Chondrocyte (in vitro differentiated cells): ENCODE measurements at places on chromosomes 6 and 20. TPM values are rescaled to one million over a fixed set of nuclear protein-coding genes. Genes with fewer than 3 reads are reported as not detected.

DNA sequence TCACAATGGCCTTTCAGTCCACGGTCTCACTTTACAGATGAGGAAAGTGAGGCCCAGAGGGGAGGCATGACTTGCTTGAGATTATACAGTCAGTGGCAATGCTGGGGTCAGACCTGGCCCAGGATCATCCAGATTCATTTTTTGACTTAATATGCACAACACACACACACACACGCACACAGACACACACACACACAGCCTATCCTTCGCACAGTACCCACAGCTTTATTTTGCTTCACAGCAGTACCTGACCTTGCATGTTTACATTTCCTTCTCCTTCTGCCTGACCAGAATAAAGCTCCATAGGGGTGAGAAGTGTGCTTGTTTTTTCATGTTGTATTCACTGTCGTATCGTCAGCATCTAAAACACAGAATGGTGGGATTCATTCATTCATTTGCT is 79.8 kb downstream of the VEGFA start:
- H3K4me1 ChIP-seq: peaks cover 48% of the 10 kb centered on the region
- H3K4me3 ChIP-seq: no peak overlapping the region
- DNase-seq: no peak
- H3K27me3 ChIP-seq: peaks cover 7% of the 10 kb centered on the region
- no peaks in the 10 kb centered on the region for H3K36me3 ChIP-seq

- no peak for DNase-seq
- no peak overlapping the region for H3K27ac ChIP-seq
- H3K27me3 ChIP-seq: no peaks in the 10 kb centered on the region
- H3K4me1 ChIP-seq: no peaks in the 10 kb centered on the region
These were observed 793.9 kb downstream of the QKI start for GRCh38 chr6:164208371-164208770.

- peak within 1 kb of the TSS; percentile 76 for H3K27ac ChIP-seq
- no peaks in the 10 kb centered on the region for H3K36me3 ChIP-seq
- no peak for DNase-seq
These were observed at the start of gene CD93 for GRCh38 chr20:23086056-23086566. Gene CD93, minus strand, starts transcription at chr20:23086324. Its CDS starts 132 bp downstream, at chr20:23086192.

DNA sequence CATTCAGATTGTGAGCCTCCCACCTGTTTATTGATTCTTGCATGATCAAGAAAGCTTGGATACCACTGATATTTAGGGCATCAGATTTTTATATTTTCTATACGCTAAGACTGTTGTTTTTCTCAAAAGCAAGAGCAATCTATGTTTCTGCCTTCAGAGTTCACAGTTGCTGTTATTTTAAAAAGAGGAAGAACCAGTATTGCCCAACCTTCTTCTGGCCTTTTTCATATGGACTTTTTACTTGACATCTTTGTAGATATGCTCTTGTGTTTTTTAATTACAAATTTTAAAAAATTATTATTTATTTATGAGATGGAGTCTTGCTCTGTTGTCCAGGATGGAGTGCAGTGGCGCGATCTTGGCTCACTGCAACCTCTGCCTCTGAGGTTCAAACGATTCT is 28.9 kb downstream of the SLC17A5 start:
- H3K4me3 ChIP-seq: no peak overlapping the region
- no peaks in the 10 kb centered on the region for H3K4me1 ChIP-seq
- no peak for DNase-seq
- H3K27ac ChIP-seq: no peak overlapping the region

- H3K4me3 ChIP-seq: no peak overlapping the region
- no peak overlapping the region for H3K27ac ChIP-seq
- H3K4me1 ChIP-seq: peaks cover 23% of the 10 kb centered on the region
- no peaks in the 10 kb centered on the region for H3K27me3 ChIP-seq
- H3K36me3 ChIP-seq: no peaks in the 10 kb centered on the region
These were observed 34.1 kb downstream of the UST start for GRCh38 chr6:148780918-148781436.

- no peak for DNase-seq
- H3K27me3 ChIP-seq: peaks cover 11% of the 10 kb centered on the region
- H3K4me1 ChIP-seq: no peaks in the 10 kb centered on the region
- no peaks in the 10 kb centered on the region for H3K36me3 ChIP-seq
These were observed 337.4 kb upstream of the PRDM1 start for GRCh38 chr6:105748737-105749161.

- no peaks in the 10 kb centered on the region for H3K27me3 ChIP-seq
- no peak overlapping the region for H3K27ac ChIP-seq
- DNase-seq: no peak
These were observed 60.2 kb downstream of the MRAP2 start for GRCh38 chr6:84093441-84094435.

- H3K4me1 ChIP-seq: peaks cover 12% of the 10 kb centered on the region
- no peaks in the 10 kb centered on the region for H3K36me3 ChIP-seq
- no peak for DNase-seq
- peaks cover 13% of the 10 kb centered on the region for H3K27me3 ChIP-seq
These were observed 3.3 kb downstream of the MUCL3 start for GRCh38 chr6:30944051-30944450.

GRCh38 chr6:2376429-2377355 is 131.3 kb upstream of the GMDS start:
- H3K36me3 ChIP-seq: no peaks in the 10 kb centered on the region
- peaks cover 21% of the 10 kb centered on the region for H3K4me1 ChIP-seq
- H3K27me3 ChIP-seq: no peaks in the 10 kb centered on the region
- no peak for DNase-seq
- peak overlapping the region; percentile 39 for H3K4me3 ChIP-seq

- H3K36me3 ChIP-seq: no peaks in the 10 kb centered on the region
- no peaks in the 10 kb centered on the region for H3K27me3 ChIP-seq
- no peak overlapping the region for H3K4me3 ChIP-seq
- peaks cover 14% of the 10 kb centered on the region for H3K4me1 ChIP-seq
- no peak overlapping the region for H3K27ac ChIP-seq
- no peak for DNase-seq
These were observed 140.3 kb downstream of the FLRT3 start for GRCh38 chr20:14197097-14197496.

- peaks cover 5% of the 10 kb centered on the region for H3K27me3 ChIP-seq
- DNase-seq: no peak
- H3K4me1 ChIP-seq: peaks cover 18% of the 10 kb centered on the region
- H3K4me3 ChIP-seq: no peak overlapping the region
- H3K27ac ChIP-seq: no peak overlapping the region
These were observed 144.8 kb downstream of the TTLL2 start for GRCh38 chr6:167469672-167470071.

DNA sequence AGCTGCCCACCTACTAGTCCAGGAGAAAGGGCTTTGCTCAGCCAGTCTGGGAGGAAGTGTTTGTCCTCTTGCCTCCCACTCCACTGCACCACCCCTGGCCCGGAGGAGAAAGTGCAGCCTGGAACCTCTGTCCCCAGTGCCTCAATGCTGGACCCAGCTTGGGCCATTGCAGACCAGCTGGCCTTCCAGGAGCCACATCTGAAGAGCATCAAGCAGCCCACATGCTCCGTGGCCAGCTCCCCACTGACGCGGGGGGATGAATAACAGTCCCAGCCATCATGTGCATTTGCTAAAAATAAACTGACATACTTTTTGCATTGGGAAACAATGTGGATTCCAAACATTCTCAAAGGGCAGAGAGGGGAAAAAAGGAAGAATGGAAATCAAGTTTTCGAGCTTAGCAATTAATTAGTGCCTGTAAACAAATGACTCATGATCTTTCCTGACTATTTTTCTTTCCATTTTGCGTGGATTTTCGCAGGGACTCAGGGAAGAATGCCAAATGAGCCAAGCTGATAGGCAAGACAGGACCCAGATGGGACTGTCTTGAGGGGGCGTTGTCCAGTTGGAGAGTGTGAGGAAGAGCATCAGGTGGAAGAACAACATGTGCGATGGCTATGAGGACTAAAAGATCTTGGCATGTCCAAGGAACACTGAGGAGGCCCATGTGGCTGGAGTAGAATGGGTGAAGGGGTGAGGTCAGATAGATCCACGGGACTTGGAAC is 34.1 kb downstream of the CEBPB start:
- no peak for DNase-seq
- no peak overlapping the region for H3K4me3 ChIP-seq
- no peaks in the 10 kb centered on the region for H3K27me3 ChIP-seq
- H3K4me1 ChIP-seq: peaks cover 20% of the 10 kb centered on the region
- peaks cover 1% of the 10 kb centered on the region for H3K36me3 ChIP-seq

- no peak for DNase-seq
- no peaks in the 10 kb centered on the region for H3K36me3 ChIP-seq
- no peak overlapping the region for H3K27ac ChIP-seq
- H3K4me1 ChIP-seq: no peaks in the 10 kb centered on the region
These were observed 250.7 kb upstream of the NOX3 start for GRCh38 chr6:155706341-155706740.

DNA sequence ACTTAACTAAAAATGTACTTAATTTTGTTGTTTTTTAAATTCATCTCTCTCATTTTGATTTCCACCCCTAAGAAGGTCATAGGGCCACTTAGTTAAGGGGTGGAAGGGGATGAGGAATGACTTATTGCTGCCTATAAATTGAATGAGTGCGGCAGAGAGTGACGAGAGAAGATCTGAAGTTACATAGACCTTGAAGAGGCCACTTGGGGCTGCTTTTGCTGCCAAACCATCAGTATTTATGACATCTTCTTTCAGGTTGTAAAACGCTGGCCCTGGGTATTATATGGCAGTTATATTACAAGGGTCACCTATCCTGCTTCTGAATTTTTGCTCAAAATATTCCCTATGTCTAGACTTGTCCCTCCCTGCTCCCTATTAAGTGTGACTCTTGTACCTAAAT is 119.6 kb upstream of the RIMS1 start:
- no peaks in the 10 kb centered on the region for H3K4me1 ChIP-seq
- H3K27me3 ChIP-seq: peaks cover 35% of the 10 kb centered on the region
- no peak overlapping the region for H3K27ac ChIP-seq
- no peaks in the 10 kb centered on the region for H3K36me3 ChIP-seq

- no peaks in the 10 kb centered on the region for H3K36me3 ChIP-seq
- peak; percentile 61 for DNase-seq
- no peak overlapping the region for H3K4me3 ChIP-seq
- peaks cover 41% of the 10 kb centered on the region for H3K27me3 ChIP-seq
These were observed 95.0 kb downstream of the LRFN2 start for GRCh38 chr6:40492187-40492586.

GRCh38 chr6:130743175-130743574 is 84.0 kb upstream of the SMLR1 start:
- no peak for DNase-seq
- H3K36me3 ChIP-seq: no peaks in the 10 kb centered on the region
- H3K4me3 ChIP-seq: no peak overlapping the region

- no peaks in the 10 kb centered on the region for H3K36me3 ChIP-seq
- no peak overlapping the region for H3K4me3 ChIP-seq
- no peak for DNase-seq
- peaks cover 7% of the 10 kb centered on the region for H3K27me3 ChIP-seq
- no peak overlapping the region for H3K27ac ChIP-seq
- H3K4me1 ChIP-seq: no peaks in the 10 kb centered on the region
These were observed 202.2 kb upstream of the PRND start for GRCh38 chr20:4519534-4519933.

TMEM200A gene
- total RNA-seq: 6.8 to 12.4 TPM (median 7.1 TPM) in 3 replicates

OPRL1 gene
- 3.2 to 4.6 TPM (median 3.5 TPM) in 3 replicates for total RNA-seq

PHACTR1 gene
- total RNA-seq: 2.1 to 3.7 TPM (median 2.5 TPM) in 3 replicates

PBOV1 gene
- total RNA-seq: not detected in 3 replicates

ANKEF1 gene
- 0.46 to 0.90 TPM (median 0.77 TPM) in 3 replicates for total RNA-seq

WFDC12 gene
- not detected in 3 replicates for total RNA-seq
